ENCODE measurements at places on chromosomes 11 and 22.

DNA sequence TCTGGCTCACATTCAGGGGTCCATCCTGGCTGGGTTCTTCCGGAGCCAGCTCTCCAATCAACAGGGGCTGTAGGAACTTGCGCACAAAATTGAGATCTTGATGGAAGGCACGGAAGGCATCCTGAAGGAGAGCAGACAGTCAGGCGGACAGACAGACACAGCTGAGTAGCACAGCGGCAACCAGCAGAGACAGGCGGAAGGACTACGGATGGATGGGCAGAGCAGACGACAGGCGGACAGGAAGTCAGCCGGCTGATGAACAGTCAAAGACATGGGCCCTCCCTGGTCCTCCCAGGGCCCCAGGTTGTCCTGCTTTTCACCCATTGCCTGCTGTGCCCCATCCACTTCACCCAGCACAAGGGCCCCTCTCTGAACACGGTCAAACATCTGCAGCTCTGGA is 11.3 kb downstream of the FADS3 start:
- DNase-seq: no peak

GRCh38 chr11:62544581-62545436 is 1.8 kb downstream of the AHNAK start:
- DNase-seq: no peak

GRCh38 chr11:57167125-57167846 is 14.5 kb upstream of the LRRC55 start:
- DNase-seq: no peak

GRCh38 chr11:34865261-34865660 is 50.9 kb downstream of the APIP start:
- no peak for DNase-seq

DNA sequence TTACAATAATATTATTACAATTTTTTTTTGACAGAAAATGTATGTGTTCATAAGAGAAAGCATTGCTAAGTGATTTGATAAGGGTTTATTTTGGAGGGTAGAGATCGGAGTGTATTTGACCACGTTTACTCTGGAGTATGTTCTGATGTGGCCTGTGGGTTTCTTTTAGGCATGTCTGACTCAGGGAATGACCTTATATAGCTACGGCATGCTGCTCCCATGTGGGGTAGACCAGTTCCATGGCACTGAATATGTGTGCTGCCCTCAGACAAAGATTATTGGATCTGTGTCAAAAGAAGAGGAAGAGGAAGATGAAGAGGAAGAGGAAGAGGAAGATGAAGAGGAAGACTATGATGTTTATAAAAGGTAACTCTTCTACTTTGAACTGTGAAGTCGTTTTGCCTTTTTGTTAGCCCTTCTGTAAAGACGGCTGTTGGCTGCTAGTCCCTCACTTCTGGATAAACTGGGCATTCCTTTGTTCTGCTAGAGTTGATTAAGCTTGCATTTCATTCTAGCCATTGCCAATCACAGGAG is 38.1 kb upstream of the ST14 start:
- no peak for DNase-seq

GRCh38 chr11:34416766-34417165 is 22.0 kb upstream of the CAT start:
- no peak for DNase-seq

DNA sequence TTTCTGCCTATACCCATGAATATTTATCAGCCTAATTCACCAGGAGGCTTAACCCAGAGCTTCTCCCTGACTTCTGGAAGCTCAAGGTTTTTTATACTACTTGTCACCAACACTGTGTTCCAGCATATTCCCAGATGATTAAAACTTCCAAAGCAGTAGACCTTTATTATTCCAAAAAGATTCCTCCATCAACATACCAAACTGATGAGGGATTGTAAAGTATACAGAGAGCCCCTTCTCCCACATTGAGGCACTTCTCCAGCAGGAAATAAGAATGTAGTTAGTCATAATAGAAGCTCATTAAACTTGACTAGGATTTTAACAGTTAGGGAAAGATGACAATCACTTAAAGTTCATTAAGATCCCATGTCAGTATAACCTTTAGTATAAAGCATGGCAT is 51.4 kb upstream of the CEP126 start:
- no peak for DNase-seq

DNA sequence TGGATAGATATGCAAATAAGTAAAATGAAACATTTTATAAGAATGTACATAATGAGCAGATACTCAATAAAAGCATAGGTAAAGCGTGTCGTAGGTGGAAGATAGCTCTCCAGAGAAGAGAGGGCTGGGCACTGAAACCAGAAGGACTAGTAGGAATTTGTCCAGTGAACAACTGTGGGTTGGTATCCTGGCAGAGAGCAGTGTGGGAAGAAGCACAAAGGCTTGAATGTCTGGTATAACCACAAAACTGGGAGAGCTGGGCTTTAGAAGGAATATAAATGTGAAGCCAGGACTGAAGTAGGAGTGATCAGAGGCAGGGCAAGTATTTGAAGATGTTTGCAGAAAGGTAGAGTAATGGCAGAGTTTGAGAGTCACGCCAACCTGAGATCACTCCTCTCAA is 33.1 kb upstream of the CARD16 start:
- DNase-seq: no peak

DNA sequence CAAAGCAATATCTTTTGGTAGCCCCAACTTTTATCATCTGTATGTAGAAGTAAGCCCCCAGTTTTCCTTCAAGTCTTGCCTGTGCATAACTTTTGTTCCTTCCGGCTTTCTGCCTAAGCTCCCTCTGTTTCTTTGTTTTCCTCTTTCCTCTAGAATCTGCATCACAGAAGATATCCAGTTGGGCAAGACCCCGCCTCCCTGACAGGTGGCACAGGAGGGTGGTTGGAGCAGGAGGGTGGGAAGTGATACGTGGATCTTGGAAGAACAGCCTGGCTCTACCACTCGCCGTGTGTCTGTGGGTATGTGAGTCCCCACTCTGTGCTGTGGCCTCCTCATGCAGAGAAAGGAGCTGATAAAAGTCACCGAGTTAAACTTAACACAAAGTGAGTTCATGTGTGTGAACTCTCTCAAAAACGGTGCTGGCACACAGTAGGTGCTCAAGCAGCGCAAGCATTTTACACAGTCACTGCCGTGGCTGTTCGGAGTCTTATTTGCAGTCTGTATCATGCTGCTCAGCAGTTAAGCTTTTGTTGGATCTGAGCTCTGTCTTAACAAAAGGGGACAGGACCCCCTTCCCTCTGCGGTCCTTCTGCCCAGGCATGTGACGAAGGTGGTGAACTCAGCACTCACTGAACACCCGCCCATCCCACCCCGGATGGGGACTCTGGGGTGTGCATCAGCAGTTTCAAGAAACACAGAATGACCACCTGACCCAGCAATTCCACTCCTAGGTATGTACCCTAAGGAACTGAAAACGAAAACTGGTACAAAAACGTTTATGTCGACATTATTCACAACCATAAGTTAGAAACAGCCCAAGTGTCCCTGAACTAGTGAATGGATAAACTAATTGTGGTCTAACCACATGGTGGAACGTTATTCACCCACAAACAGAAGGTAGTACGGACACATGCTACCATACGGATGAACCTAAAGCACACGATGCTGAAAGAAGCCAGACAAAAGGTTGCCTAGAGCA is 249.1 kb downstream of the CTTN start:
- DNase-seq: no peak

DNA sequence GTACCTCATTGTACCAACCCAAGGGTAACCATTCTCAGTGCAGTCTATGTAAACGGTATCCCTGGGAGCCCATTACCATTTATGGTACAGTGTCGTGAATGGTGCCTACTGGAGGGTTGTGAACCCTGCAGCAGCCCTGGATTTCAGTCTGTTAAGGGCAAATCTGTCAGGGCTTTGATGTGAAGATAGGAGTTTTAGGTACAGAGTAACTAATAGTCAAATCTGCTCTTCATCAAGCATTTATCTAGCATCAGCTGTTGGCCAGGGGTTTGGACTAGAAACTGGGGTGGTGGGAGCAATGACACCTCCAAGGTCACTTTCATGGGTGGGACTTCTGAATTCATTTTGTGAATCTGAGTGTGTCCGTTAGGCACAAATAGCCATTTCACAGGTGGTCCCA is 50.6 kb upstream of the RFPL3 start:
- no peak for DNase-seq

GRCh38 chr11:62931499-62932278 is 10.5 kb upstream of the CHRM1 start:
- no peak for DNase-seq

DNA sequence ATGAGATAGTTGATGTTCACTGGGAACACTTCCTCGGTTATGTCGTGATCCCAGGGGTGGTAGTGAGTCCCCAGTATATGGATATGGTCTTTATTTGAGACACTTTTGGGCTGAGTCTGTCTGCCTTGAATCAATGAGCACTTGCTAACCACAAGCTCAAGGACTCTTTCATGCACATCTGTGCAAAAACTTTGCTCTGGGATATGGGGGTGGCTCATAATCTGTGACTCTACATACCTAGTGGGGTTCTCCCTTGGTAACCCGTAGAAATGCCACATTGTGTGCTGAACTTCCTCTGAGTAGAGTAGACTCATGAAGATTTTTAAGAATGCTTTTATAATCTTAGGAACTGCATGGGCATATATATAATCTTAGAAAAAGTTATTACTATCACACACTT is 69.3 kb downstream of the SWAP70 start:
- no peak for DNase-seq
